ENCODE measurements at places on chromosomes 7 and 10.

- no peak for DNase-seq
Observed at GRCh38 chr7:136947347-136947746, 78.9 kb downstream of the CHRM2 start.

GRCh38 chr7:47458057-47458456, 123.9 kb downstream of the TNS3 start:
- DNase-seq: no peak

- DNase-seq: no peak
Observed at GRCh38 chr7:468681-469562, 50.7 kb downstream of the PDGFA start.

DNA sequence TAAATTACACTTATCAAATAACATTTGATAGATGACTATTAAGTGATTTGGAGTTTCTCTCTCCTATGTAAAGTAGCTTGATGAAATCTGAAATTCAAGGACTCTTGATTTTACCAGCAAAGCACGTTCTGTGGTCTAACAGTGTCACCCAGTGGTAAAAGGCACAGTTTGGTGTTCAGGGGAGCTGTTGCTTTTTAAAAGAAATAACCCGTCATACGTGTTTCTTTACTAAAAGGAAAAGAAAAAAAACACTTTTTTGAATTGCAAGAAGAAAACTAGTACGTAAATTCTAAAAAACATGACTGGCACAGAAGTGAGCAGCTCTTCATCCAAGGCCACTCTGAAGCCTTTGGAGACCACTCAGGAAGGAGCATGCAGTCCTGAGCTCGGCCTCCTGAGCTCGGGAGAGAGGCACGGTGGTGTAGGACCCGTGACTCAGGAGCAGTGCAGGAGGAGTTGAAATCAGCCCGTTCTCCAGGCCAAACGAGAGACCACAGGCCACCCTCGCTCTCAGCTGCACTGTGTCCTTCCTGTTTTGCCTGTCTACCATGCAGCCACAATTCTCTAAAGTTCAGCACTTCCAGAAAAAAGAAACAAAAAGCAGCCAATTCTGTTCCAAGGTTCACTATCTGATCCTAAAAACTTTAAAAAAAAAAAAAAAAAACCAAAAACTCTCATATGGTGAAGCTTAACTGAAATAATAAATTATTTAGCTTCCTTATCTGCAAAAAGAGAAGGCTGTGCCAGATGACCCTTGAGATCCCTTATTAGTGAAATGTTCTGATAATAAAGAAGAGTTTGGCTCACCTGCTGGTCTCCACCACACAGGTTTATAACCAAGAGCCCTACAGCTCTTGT, 212.6 kb upstream of the FRMD4A start:
- no peak for DNase-seq

DNA sequence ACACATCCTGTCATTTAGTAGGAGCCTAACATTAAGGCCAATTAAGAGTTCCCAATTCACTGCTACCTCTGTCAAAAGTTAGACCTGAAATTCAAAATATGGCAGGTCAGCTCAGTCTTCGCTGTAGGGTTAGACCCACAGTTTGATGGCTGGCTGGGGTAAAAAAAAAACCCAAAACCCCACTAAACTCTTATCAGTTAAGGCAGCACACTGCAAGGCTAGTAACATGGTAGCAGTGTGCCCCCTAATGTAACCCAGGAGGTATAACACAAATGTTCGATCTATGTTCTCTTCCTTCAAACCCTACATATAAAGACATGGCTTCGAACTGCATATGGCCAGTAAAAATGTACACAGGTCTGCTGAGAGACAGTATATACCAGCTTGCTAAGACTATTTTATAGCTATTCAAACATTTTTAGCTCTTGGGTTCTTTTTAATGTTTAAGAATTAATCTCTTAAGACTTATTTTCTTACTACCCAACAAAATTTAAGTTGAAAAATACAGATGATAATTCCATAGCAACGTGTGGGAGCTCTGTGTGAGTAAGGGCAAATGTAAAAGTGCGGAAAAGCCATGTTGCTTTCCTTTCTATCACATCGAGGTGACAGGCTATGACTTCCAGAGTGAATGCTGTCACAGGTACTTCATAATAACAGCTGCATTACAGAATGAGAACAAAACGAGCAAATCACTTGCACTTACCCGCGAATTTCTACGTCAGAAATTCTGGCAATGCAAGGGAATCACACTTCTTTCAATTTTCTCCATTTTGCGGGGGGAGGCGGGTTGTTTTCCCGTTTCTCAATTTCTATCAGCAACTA, 168.4 kb upstream of the IMMP2L start:
- DNase-seq: no peak

- DNase-seq: no peak
Observed at GRCh38 chr10:79003183-79004100, 65.3 kb upstream of the ZMIZ1 start.

DNA sequence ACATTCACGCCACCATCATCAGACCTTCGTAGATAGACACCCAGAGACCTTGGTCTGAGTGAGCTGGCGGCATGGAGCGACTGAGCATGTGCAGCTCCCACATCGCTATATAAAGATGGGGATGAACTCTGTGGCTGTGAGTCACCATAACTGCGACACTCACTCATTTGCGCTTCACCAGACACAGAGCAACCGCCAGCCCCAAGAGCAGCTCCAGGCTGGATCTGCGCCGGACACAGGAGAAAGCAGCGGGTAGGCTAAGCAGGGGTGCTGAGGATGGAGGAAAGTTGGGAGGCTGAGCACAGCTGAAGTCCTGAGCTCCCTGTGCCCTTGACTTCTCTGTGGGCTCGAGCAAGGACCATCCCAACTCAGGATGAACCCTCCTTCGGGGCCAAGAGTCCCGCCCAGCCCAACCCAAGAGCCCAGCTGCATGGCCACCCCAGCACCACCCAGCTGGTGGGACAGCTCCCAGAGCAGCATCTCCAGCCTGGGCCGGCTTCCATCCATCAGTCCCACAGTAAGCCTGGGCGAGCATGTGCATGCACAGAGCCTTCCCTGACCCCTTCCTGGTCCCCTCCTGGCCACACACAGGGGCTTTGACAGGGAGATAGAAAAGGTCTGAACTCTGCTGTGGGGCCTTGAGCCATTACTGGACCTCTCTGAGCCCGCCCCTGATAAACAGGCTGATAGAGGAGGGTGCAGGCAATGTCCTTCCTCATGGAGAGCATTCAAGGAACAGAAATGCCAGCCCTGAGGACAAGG, at the start of gene OPN4:
OPN4 (plus strand) TSS at position 137 of the 762 bp plus-strand sequence; CDS start at position 374, 237 bp downstream.
- no peak for DNase-seq

DNA sequence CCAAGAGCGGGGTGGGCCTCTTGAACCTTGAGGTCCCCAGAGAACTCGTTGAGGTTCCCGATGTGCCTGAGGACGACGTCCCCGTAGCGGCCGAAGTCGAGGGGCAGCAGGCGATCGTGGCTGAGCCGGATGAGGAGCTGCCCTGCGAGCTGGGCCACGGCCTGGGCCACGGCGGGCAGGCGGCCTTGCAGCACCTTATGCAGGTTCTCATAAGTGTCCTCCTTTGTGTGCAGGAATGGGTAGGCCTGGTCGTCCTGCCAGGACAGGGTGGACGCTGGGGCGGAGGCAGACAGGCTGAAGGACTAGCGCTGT, 14.2 kb downstream of the TFR2 start:
- no peak for DNase-seq

GRCh38 chr7:153537271-153537670, 514.9 kb upstream of the DPP6 start:
- DNase-seq: no peak

DNA sequence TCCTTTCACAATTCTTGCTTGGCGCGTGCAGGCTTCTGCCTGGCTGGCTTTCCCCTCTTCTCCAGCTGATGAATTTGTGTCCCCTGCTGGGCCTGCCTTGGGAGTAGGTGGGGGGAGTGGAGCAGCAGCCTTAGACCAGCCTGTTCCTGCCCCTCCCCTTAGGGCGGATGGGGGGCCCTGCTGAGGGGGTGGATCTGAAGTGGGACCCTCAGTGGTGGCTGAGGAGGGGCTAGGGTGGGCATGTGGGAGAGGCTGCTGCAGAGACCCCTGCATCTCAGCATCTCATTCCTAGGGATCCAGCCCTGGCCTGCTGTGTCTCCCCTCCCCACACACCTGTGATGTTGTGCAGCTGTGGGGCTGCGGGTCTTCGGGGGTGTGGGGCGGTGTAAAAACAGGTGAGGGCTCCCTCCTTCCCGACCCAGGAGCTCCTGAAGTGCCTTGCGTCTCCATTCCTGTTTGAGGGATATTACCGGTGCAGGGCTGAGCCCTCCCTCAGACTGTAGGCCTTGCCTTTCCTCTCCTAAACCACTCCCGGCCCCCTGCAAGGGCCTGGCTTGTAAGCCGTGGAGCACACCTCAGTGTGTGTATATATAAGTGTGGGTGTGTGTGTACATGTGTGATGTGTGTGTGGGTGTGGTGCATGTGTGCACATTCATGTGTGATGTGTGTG, 24.7 kb downstream of the ADCYAP1R1 start:
- DNase-seq: no peak

- no peak for DNase-seq
Observed at GRCh38 chr7:32881074-32881982, 10.2 kb downstream of the KBTBD2 start.

DNA sequence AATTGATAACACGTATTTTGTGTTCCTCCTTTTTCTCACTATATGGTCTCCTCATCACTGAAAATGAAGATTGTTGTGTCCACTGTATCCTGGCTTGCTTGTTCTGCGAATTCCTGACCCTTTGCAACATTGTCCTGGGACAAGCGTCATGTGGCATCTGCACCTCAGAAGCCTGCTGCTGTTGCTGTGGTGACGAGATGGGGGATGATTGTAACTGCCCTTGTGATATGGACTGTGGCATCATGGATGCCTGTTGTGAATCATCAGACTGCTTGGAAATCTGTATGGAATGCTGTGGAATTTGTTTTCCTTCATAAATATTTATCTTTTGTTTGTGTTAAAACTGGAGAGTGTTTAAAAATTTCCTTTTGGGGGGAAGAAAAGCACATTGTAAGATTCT, 93.7 kb downstream of the MDFIC start:
- no peak for DNase-seq

DNA sequence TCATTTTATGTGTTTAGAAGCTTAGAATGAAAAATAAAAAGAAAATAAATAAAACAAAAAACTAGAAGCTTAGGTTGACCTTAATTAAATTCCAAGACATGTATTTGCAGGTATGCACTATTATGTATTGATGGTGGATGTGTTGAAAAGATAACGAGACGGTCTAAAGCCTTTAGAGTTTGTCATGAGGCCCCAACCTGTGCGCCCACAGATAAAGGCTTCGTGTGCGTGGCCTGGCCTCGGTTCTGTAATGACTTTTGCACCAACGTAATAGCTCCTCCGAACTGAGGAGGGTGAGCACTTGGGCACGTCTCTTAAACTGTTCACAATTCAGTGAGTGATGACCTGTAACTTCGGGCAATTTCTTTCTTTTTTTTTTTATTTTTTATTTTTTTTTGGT, 43.7 kb upstream of the NCAPG2 start:
- no peak for DNase-seq

GRCh38 chr10:97459111-97459510, 13.1 kb downstream of the ZDHHC16 start:
- DNase-seq: no peak

DNA sequence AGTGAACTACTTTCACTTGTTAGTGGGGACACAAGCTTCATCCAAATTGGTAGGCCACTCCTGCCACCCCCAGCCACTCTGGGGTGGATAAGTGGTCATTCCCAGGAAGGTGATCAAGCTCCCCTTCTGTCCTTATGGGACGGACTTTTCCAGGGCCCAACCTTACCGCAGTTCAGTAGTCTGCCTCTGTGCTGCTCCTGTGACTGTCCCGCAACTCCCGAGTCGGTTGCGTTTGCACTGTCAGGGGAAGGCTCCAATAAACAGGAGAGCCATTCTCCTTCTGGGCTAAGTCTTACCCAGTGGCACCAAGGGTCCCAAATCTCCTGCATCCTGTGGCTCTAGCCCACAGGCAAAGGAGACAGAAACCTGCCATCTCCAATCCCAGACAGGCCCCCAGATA, 7.4 kb upstream of the ZNF33A start:
- DNase-seq: no peak

- no peak for DNase-seq
Observed at GRCh38 chr7:75596727-75597614, 104.9 kb downstream of the SPDYE5 start.

GRCh38 chr7:91267171-91267955, 3.1 kb downstream of the FZD1 start:
- no peak for DNase-seq

- no peak for DNase-seq
Observed at GRCh38 chr7:22485189-22485588, 14.8 kb downstream of the STEAP1B start.

DNA sequence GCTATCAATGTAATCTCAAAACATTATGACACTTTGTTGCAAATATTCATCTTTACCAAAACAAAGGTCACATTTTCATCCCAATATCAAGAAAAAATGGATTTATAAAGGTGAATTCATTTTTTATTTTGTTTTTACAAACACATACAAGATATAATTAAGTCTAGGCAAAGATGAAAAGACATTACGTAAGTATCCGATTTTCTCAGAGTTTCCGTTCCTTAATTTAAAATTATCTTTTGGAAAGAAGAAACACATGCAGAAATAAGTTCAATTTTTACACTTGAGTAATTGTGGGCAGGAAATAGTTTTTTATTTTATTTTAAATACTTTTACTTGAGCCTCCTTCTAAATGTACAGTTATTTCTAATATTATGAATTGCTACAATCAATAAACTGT, 24.6 kb downstream of the RTKN2 start:
- no peak for DNase-seq

DNA sequence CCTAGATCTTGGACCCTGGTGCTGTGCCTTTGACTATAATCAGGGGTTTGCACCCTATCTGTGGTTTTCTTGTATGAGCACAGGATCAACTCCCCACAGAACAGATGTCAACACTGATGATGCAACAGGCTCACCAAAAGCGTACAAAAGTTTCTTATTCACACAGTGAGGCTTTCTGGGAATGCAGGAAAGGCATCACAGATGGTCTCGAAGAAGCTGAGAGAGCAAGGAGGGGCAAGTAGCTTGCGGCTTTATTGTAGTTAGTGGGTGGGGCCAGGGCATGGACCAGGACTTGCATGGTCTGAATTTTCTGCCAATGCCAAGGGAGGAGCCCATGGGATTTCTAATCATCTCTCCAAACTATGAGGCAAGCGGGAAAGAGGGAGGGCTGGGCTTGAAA, 46.2 kb downstream of the SEC61G start:
- no peak for DNase-seq

DNA sequence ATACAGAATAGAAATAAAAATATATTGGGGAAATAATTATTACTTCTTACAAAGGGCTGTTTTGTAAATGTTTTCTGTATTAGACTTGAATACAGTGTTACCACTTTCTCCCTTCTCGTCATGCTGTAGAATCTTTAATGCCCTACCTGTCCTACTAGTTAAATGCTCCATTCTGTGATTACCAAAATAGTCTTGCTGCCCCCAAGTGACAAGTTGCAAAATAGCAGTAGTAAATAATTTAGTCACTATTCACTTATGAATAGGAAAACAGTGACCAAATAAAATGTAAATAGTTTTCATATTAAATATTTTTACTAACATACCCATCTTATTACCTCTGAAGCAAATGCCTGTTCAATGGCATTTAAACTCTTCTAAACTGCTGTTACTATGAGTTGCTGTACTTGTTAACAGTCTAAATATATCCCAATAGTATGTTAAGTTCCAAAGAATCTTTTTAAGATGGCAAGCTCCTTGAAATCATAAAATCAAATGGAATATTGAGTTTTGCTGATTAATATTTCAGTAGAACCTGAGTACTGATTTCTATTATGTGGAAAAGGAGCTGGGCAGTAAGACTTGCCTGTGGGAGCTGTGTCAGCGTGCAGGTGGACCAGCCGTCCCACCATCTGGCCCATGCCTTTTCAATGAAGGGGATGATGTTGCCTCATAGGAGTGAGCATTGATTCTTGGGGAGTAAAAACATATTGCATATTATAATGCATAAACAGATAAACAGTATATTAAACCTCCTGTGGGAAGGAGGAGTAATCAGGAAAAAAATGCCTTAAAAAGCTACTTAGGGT, 18.1 kb upstream of the OIT3 start:
- DNase-seq: no peak
